ENCODE measurements at places on chromosomes 4 and X.
A peak's percentile ranks its signal among the peaks of the same experiment; 100 is the strongest.

GRCh38 chrX:153935326-153935851, 552 bp upstream of the NAA10 start:
- DNase-seq = no peak

DNA sequence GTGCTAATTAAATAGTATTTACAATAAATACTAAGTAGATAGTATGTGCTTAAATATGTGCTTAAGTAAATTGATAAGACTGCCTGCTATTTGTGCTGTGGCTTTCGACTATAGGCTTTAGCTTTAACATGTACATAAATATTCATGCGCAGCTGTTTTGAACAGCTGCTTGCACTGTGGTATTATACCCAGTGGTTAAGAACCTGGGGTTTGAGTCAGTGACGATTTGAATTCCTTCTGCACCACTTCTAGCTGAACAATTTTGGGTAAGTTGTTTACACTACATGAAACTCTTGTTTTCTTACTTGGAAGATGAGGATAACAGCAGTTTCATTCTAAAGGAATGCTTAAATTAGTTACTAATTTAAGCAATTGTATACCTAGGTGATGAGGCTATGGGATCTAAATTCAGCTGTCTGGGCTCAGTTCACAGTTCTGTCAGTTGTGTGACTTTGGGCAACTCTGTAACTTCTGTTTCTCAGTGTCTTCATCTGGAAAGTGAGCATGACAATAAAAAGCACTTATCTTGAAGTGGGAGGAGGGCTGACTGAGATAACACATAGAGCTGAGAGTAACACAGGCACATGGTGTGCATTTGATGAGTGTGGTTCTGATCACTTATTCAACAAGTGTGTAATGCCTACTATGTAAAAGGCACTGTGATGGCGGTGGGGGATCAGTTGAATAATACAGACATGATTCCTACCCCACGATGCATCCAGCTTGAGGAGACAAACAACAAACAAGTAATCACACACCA, 37.0 kb downstream of the HPGDS start:
- no peak for DNase-seq

- no peak for DNase-seq
Measured at GRCh38 chrX:42686296-42686695, 91.7 kb downstream of the PPP1R2C start.

- DNase-seq = no peak
Measured at GRCh38 chr4:41070516-41071281, 143.6 kb downstream of the APBB2 start.

GRCh38 chr4:44861756-44862155, 135.4 kb upstream of the GNPDA2 start:
- no peak for DNase-seq

- no peak for DNase-seq
Measured at GRCh38 chr4:55661398-55662056, 25.4 kb upstream of the NMU start.

DNA sequence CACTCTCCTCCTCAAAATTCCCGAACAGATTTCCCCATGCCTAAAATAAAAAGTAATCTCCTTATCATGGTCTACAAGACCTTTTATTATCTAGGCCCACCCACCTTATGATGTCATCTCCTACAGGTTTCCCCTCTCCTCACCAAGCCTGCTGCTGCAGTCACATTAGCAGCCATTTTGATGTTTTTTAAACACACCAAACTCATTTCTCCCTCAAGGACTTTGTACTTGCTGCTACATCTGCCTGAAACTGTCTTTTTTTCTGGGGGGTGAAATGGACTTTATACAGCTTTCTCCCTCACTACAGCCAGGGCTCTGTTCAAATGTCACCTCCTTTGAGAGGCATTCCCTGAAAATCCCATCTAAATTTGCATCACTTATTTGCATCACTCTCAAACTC, 90.2 kb upstream of the TAB3 start:
- DNase-seq = no peak

DNA sequence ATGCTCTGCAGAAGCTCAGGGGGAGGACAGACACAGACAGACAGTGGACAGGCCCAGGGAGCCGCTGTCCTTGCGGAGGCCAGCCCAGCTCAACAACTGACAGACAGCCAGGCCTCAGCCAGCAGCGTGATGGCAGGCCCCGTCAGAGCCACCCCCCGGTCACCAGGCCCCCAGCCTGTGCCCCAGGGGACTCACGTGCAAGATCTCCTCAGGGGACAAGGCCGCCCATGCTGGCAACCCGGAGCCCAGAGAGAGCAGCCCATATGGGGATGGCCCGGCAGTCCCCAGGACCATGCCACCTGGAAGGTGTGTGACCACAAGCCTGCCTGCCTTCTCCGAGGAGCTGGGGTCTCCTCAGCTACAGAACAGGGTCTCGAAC, 28.0 kb upstream of the MXD4 start:
- peak; percentile 40 for DNase-seq

- DNase-seq = no peak
Measured at GRCh38 chrX:77450996-77451395, 3.8 kb downstream of the FGF16 start.

GRCh38 chr4:183700407-183700806, 41.3 kb downstream of the TRAPPC11 start:
- peak; percentile 28 for DNase-seq

DNA sequence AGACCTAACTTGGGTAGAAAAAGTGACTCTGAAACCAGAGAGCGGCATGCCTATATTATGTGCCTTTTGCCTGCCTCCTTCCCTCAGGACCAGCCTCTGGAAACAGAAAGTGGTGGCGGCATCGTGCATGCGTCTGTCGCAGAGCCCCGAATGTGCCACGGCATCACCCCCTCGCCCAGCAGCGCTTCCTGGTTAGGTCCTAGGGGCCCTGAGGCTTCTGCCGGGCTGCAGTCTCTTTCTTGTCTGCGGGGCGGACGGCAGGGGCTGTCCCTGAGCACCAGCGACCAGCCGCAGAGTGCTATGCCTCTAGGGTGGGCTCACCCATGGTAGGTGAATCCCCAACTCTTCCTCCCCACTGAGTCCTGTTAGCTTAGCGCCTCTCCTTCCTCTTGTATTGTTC, 68.7 kb downstream of the VSIG4 start:
- DNase-seq = no peak

- no peak for DNase-seq
Measured at GRCh38 chrX:31038575-31039326, 33.1 kb downstream of the FTHL17 start.

- no peak for DNase-seq
Measured at GRCh38 chrX:154486052-154486395, 391 bp downstream of the UBL4A start.

Measured in breast epithelium (tissue), 4 donors.